Stimulated activated naive CD8-positive, alpha-beta T cell treated with anti-CD3 and anti-CD28 coated beads, Interleukin-15, amount 100 ng/mL, for 72 hours (primary cell): ENCODE measurements at places on chromosomes 3 and 15.

- DNase-seq: no peak
Measured at GRCh38 chr15:100309109-100310040, 32.4 kb downstream of the ADAMTS17 start.

DNA sequence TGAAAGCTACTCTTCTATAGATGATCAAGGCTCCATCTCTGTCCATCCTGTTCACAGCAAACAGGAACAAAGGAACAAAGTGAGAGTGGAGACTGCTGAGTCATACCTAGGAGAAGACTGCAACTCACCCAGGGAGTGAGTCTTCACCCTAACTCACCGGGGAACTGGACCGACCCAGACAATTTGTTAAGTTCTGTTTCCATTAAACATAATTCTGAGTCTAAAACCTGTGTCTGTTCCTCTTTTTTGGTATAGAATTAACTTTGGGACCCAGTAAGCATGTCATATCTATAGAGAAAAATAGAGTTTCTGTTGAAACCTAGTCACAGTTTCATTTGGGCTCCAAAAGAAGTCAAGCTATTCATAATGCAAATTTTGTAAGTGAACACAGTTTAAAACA, 21.6 kb downstream of the CCDC80 start:
- DNase-seq: no peak

DNA sequence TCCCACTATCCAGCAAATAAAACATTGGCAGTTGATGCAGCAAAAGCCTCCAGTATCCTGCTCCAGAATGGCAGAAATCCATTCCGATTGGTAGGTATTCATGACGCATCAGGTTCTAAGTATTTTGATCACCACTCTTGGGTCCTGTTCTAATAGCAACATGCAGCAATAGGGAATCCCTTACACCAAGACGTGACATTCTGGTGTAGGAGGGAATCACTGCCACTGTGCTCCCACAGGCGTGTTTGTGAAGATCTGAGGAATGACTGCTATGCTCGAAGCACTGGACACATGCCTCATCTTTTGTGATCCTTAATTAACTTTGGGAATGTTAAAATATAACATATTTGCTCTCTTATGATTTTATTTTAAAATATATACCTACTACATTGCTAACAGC, 552.9 kb downstream of the MECOM start:
- no peak for DNase-seq

- no peak for DNase-seq
Measured at GRCh38 chr3:192183109-192183508, 544.2 kb downstream of the FGF12 start.

GRCh38 chr3:143031327-143031726, 30.0 kb downstream of the U2SURP start:
- DNase-seq: no peak

DNA sequence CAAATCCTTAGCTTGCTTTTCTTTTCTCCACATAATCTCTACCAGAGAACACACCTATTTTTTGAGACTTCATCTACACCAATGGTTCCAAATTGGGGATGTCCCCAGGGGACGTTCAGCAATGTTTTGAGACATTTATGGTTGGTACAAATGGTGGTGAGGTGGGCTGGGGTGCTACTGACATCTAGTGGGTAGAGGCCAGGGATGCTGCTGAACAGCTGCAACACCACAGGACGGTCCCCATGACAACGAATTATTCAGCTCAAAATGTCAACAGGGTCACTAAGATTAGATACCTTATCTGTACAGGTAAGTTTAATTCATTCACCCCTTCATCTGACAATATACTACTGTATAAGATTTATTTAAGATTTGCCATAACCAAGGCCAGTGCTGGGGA, 14.4 kb downstream of the GK5 start:
- DNase-seq: no peak

GRCh38 chr15:74330861-74331408, 36.5 kb downstream of the CYP11A1 start:
- no peak for DNase-seq

DNA sequence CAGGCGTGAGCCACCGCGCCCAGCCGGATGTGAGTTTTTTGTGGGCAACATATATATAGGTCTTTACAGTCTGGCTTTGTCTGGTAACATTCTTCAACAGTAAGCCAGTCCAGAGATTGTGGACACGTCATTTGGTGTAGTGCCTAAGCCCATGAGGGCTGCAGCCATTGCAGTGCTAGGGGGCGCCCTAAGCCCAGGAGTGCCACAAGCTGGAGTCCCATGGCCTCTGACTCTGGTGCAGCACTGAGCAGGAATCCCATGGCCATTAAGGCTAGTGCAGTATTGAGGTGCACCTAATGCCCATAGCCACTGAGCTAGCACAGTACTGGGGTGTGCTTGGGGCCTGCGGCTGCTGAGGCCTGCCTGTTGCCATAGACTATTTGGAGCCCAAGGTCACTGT, 136.4 kb upstream of the NDN start:
- DNase-seq: no peak

DNA sequence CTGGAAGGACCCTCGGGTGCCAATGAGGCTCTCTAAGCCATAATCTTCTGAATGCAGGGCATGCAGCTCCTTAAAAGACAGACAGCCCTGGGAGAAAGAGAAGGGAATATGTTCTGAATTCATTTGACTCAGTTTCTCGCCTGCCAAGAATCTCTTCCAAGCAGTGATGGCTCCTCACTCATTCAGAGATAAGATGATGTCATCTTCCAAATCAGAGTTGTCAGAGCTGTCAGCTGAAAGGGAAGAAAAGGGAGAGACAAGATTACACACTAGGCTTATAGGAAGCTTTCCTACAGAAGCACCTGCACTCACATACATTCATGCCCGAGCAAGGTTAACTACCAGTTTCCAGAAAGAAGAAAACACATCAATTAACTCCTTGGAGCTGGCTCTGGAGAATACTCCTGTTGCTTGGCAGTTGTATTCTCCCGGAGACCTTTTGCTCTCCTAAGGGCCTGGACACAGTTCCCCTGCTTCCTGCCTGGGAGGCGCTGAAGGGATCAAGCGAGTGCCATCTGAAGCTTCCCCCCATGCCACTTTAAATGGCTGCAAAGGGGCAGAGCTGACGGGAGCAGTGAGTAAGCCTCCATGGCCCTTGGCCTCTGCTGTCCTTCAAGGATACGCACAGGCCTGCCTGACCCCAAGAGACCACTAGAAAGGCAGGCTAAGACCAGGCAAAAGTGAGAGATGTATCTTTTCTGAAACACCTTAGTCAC, 7.7 kb downstream of the RBM15B start:
- no peak for DNase-seq

GRCh38 chr15:50857763-50858162, 50.7 kb upstream of the AP4E1 start:
- DNase-seq: no peak

DNA sequence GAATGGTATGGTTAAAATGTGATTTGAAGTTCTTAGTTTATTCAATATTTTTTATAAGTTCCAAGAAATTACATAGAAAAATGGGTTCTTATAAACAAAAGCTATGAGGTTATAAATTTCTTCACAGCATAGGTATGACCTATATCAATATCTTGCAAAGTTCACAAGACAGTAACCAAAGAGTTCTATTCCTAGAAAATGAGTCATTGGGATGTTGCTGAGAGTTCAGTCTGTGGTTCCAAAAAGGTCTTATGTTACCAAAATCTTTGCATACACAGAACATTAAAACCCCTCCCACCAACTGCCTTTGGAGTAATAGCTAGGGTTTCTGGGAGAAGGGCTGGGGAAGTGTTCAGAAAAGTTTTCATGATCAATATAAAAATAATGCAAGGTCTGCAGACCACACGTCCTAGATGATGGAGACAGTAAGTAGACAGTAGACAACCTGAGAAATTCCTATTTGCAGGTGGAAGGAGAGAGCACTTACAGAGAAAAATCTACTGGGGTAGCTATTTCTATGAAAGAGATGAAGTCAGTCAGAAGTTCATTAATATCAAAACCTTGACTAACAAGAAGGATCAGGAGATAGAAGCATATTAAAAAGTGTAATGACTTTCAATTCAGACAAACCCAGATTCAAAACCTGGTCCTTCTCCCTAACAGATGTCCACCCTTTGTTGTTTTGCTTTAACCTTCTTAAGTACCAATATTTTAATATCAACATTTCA, 279.3 kb downstream of the KCNH8 start:
- DNase-seq: no peak

DNA sequence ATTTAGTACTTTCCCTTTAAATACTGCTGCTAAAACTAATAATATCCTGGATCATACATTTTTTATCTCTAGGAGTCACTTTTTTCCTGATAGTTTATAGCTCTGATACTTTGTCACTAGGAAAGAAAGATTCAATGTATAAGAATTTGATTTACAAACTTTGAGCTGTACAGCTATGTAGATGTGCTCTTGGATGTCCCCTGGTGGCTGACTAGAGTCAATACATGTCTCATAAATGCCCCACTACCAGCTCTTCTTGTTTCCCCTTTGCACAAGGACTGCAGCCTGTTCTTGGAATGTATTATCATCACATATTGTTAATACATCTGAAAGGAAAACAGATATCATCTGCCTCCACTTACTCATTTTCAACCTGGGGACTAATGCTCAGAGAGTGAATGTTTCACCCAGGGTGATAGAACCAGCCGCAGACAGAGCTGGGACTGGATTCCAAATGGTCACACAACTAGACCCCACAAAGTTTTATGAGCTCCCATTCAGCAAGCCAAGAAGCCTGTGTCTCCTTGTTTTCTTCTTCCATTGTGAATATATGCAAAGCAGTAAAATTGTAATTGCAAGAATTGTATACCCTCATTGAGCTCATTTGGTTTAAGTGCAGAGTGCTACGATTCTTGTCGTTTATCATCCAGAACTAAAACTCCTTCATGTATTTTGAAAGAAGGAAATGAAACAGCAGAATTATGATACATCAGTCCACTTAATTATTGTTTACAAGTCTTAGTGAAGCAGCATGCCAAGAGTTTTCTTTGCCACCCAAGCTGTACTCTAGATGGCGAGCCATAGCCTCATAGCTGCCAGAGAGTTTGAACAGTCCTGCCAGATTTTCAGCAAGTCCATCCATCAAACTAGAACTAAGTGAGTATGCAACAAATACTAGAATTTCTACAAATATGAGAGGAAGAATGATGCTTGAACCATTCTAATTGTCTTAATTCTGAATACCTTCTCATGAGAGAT, 261.6 kb upstream of the LMCD1 start:
- DNase-seq: peak; percentile 12

GRCh38 chr3:54759166-54759565, 168.7 kb downstream of the LRTM1 start:
- no peak for DNase-seq

- no peak for DNase-seq
Measured at GRCh38 chr15:66169023-66169422, 84.5 kb downstream of the MEGF11 start.

- DNase-seq: no peak
Measured at GRCh38 chr3:183774631-183775030, 50.7 kb downstream of the MAP6D1 start.

DNA sequence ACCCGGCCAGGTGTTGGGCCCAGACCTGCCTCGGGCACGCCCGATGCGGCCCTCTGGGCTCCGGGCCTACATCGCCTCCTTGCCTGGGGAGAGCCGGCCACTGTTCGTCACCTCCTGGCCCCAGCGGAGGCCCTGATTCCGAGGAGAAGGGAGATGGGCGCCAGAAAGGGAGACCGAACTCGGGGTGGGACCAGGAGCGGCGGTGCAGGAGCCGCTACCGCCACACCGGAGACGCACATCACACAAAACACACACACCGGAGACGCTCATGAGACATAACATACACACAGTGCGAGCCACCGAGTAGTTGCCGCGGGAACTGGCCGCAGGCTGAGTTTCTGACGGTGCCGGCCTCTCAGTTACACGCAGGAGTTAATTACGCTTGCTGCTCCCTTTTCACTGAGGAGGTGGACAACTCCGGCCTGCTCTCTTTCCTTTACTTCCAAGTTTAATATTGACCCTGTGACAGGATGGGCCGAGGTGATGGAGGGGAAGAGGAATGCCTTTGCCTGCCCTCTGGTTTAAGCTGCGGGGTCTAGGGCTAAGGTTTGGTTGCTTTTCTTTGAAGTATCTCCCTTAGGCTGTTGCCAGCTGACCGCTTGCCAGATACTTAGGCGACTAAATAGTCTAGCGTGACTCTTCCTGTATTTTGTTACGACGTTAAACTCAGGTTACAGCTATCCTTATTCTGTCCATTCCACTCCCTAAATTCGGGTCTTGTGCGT, 570 bp downstream of the PCNP start:
- peak; percentile 68 for DNase-seq

DNA sequence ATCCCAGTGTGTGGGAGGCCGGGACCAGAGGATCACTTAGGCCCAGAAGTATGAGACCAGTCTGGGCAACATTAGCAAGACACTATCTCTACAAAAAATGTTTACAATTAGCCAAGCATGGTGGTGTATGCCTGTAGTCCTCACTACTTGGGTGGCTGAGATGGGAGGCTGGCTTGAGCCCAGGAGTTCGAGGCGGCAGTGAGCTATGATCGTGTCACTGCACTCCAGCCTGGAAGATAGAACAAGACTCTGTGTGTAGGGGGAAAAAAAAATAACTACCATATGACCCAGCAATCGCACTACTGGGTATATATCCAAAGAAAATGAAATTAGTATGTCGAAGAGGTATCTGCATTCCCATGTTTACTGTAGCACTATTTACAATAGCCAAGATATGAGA, 22.6 kb downstream of the RYK start:
- DNase-seq: no peak

GRCh38 chr3:146322216-146322817, 71.4 kb upstream of the PLSCR4 start:
- no peak for DNase-seq
